ENCODE measurements at places on chromosomes 3 and 15.

- DNase-seq = no peak
Measured at GRCh38 chr3:147758771-147759170, 349.6 kb downstream of the ZIC1 start.

DNA sequence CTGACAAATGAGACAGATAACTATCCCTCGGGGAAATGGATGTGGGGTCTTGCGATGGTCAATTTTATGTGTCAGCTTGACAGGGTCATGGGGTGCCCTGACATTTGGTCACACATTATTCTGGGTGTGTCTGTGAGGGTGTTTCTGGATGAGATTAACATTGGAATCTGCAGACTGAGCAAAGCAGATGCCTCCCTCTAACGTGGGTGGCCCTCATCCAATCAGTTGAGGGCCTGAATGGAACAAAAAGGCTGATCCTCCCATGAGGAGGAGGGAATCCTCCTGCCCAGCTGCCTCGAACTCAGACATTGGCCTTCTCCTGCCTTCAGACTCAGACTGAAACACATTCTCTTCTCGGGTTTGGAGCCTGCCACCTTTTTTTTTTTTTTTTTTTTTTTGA lies 69.0 kb downstream of the MINAR1 start:
- no peak for DNase-seq

- no peak for DNase-seq
Measured at GRCh38 chr15:70802629-70803028, 39.3 kb upstream of the UACA start.

- DNase-seq = no peak
Measured at GRCh38 chr3:46409739-46410489, 2.9 kb downstream of the CCRL2 start.

GRCh38 chr15:101060576-101061551 lies 141.7 kb downstream of the LRRK1 start:
- no peak for DNase-seq

DNA sequence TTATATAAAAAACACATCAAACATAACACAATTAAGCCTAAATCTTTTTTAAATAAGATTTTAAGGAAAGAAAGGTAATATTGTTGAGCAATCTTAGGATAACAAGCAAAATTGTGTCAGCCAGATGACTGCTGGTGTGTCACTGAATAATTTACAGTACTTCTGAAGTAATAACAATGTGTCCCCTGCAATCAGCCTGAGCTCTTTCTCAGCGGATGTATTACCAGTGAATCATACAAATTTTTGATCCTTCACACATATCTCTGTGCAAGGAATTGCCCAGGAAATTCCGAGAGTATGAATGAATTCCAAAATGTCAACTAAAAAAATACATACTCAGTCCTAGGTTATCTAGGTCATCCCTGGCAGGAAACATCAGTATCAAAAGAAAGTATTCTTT lies 76.6 kb upstream of the PTX3 start:
- DNase-seq = no peak

DNA sequence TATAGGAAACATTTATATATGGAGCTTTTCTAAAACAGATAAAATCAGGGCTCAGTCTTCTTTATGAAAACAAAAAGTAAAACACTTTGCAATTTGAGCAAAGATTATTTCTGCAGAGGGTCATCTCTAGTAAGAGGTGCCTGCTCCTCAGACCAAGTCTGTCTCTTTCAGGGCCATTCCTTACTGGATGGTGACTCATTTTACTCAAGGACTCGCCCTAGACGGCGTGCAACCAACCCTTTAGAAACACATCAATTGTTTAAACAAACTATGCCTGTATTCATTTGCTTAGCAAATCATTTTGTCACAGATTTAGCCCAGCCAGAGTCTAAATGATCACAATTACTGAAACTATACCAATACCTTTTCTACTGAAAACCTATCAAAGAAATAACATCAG lies 242.8 kb upstream of the ICE2 start:
- DNase-seq = no peak

GRCh38 chr3:158563076-158563475 lies 7.9 kb upstream of the MLF1 start:
- no peak for DNase-seq

GRCh38 chr3:145522893-145523651 lies 637.9 kb downstream of the PLOD2 start:
- no peak for DNase-seq

GRCh38 chr3:102195198-102195948 lies 239.4 kb upstream of the ZPLD1 start:
- no peak for DNase-seq

- DNase-seq = no peak
Measured at GRCh38 chr15:91113030-91113429, 13.0 kb downstream of the SV2B start.

DNA sequence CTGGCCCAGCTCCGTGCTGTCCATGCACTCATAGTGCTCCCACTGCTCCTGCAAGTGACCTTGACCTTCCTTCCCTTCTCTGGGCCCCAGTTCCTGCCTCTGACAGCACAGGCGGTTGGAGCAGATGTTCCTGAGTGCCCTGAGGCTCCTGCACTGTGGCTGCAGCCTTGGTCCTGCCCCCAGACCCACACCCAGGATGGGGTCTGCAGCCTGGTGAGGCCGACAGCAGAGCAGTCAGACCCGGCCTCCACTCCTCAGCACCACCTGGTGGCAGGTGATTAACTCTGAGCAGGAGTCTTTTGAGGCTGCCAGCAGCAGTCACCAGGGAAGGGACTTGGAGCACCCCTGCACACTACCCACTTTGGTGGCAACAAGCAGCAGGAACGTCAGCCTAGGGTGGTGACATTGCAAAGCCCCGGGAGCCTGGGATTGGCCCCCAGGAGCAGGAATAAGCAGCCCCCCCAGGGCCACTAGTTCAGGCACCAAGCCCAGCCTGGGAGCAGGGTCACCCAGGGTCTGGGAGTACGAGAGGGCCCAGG lies 64.6 kb downstream of the CYP11A1 start:
- DNase-seq = peak; percentile 39

GRCh38 chr3:13776253-13777050 lies 103.4 kb downstream of the WNT7A start:
- no peak for DNase-seq

GRCh38 chr15:70133781-70134421 lies 36.2 kb upstream of the TLE3 start:
- no peak for DNase-seq

DNA sequence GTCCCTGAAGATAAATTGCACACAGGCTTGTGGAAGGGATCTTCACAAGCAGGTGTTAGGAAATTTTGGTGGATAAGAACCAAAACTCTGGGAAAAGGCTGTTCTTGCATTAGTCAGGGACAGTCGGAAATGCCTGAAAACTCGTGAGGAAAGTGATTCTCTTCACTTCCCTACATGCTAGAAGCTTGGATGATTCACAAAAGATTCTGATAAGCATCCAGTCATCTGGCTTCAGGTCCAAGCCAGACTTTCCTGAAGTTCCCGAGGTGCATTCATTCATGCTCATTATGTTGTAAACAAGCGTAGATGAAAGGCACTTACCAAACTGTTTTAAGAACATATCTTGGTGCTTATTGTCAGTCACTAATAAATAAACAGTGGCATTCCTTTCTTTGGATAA lies 1028.7 kb downstream of the NTRK3 start:
- DNase-seq = no peak

- DNase-seq = no peak
Measured at GRCh38 chr3:48514431-48515227, 10.7 kb upstream of the SHISA5 start.

- no peak for DNase-seq
Measured at GRCh38 chr3:100871306-100871705, 121.9 kb downstream of the ABI3BP start.

GRCh38 chr3:193040836-193041672 lies 123.4 kb upstream of the MB21D2 start:
- no peak for DNase-seq

Data from activated CD4-positive, alpha-beta T cell treated with anti-CD3 and anti-CD28 coated beads for 24 hours (primary cell).